Hepatic stellate cell (primary cell): ENCODE measurements at places on chromosomes 6 and 20.

GRCh38 chr6:34095741-34096140, 50.1 kb downstream of the GRM4 start:
- DNase-seq: no peak

DNA sequence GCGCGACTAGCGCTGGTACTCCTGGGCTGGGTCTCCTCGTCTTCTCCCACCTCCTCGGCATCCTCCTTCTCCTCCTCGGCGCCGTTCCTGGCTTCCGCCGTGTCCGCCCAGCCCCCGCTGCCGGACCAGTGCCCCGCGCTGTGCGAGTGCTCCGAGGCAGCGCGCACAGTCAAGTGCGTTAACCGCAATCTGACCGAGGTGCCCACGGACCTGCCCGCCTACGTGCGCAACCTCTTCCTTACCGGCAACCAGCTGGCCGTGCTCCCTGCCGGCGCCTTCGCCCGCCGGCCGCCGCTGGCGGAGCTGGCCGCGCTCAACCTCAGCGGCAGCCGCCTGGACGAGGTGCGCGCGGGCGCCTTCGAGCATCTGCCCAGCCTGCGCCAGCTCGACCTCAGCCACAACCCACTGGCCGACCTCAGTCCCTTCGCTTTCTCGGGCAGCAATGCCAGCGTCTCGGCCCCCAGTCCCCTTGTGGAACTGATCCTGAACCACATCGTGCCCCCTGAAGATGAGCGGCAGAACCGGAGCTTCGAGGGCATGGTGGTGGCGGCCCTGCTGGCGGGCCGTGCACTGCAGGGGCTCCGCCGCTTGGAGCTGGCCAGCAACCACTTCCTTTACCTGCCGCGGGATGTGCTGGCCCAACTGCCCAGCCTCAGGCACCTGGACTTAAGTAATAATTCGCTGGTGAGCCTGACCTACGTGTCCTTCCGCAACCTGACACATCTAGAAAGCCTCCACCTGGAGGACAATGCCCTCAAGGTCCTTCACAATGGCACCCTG, 1.6 kb downstream of the TPBG start:
- peak; percentile 23 for DNase-seq

DNA sequence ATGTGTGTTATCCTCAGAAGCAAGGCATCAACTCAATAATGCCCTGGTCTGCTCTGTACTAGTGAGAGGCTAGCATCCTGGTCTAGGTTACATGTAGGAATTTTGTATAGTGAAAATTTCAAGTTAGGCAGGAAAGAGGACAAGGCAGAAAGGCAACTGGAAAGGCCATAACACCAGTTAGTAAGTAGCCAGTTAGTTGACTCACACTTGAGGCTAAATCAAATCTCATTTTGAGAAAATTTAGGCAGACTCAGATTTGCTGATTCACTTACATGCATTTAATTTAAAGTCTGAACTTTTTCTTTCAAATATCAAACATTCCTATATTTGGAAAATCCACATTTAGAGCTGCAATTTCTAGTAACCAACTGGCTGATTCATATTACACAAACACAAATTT, 184.5 kb upstream of the TCF21 start:
- DNase-seq: no peak

- peak; percentile 70 for DNase-seq
Observed at GRCh38 chr20:63102721-63103375, 96.1 kb upstream of the BHLHE23 start.

- no peak for DNase-seq
Observed at GRCh38 chr6:101935732-101936131, 542.2 kb downstream of the GRIK2 start.

GRCh38 chr6:87155842-87156815, 764 bp downstream of the ZNF292 start:
- DNase-seq: peak; percentile 35

- DNase-seq: no peak
Observed at GRCh38 chr20:62949153-62949821, 3.2 kb upstream of the SLC17A9 start.

DNA sequence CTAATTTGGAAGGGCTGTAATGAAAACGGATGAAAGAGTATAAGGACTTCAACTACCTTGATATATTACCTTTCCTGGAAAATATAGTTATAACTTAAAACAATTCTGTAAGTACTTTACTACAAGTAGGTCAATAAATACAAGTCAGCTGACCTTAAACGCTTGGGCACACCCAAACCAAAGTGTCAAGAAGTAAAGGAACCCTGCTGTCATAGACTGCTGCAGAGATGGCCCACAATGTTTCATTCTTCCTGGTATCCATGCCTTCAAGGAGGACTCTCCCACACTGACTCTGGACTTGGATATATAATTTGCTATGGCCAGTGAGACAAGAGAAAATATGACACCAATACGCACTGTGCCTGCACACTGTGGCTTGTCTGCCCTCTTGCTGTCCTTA, 132.0 kb downstream of the LAMP5 start:
- no peak for DNase-seq

- DNase-seq: no peak
Observed at GRCh38 chr6:41470029-41470330, 76.2 kb upstream of the FOXP4 start.

- DNase-seq: no peak
Observed at GRCh38 chr6:88840796-88841539, 122.5 kb downstream of the RNGTT start.

DNA sequence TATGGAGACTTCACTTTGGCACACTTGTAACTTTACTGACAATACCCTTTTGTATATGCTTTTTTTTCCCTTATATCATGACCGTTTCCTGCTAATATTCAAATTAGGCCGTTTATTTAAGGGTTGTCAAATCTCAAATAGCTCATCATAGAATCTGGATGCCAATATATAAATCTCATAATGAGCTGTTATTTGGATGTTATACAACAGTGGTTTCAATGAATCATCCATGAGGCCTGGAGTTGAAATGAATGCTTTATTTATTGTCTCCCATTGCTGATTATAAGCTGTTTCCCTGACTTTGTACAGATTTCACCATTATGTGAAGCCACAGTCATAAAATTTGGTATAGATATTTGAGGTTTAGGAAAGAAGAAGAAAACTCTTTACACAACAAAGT, 256.1 kb downstream of the PLCB1 start:
- DNase-seq: no peak

DNA sequence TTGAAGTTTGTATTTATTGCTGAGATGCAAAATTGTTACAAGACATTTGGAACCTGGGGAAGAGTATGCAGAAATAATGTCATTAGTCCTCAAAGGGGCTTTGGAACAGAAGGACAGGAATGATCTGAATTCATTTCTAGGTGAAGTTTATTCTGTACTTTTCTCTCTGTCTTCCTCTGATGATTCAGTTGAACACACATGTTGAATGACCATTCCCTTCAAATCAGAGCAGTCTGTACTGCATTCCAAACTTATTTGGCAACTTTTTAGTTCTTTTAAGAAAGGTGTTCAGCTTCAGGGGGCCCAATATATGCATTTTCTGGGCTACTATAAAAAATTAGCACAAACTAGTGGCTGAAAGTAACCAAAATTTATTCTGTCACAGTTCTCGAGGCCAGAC, 213.9 kb upstream of the LAMP5 start:
- DNase-seq: no peak

- DNase-seq: no peak
Observed at GRCh38 chr6:142631517-142632385, 313.2 kb downstream of the HIVEP2 start.

DNA sequence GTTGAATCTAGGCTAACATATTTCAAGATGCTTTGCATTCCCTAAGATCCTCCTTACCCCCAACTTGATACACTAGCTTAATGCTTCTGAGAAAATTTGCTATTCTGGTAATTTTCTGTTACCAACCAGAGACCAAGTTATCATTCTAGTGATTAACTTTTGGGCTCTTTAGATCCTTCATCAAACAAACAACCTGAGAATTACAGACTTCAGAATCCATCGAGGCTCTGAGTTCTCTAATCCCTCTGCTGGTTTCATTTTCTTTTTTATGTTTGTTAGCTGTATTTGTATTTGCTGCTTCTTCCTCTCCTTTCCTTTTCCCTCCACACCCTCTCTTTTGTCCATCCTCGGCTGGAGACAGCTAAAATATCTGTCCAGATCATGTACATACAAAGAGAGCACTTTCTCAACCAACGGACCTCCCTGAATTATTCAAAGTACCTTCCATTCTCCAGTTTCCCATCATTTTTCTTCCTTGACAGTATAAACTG, 98.7 kb upstream of the RIPOR2 start:
- no peak for DNase-seq

- no peak for DNase-seq
Observed at GRCh38 chr6:99378636-99379035, 15.4 kb downstream of the COQ3 start.

- DNase-seq: no peak
Observed at GRCh38 chr6:111922454-111923297, 49.4 kb upstream of the FYN start.

DNA sequence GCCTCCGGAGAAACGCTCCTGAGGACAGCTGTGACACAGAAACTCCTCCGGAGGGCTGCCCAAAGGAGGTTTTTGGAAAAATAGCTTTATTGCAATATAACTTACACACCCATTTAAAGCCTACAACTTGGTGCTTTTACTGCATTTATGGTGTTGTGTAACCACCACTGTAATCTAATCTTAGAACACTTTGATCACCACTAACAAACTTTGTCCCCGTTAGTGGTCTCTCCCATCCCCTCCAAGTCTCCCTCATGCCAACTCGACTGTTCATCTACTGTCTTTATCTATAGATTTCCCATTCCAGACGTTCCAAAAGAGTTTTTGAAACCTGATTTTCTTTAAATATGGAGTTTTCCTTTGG, 62.8 kb downstream of the SYNJ2 start:
- no peak for DNase-seq

- no peak for DNase-seq
Observed at GRCh38 chr20:55596431-55596830, 408.9 kb downstream of the CBLN4 start.

GRCh38 chr6:158293122-158293521, 19.1 kb upstream of the TULP4 start:
- DNase-seq: no peak

GRCh38 chr20:36010076-36010475, 41.7 kb downstream of the CNBD2 start:
- no peak for DNase-seq

DNA sequence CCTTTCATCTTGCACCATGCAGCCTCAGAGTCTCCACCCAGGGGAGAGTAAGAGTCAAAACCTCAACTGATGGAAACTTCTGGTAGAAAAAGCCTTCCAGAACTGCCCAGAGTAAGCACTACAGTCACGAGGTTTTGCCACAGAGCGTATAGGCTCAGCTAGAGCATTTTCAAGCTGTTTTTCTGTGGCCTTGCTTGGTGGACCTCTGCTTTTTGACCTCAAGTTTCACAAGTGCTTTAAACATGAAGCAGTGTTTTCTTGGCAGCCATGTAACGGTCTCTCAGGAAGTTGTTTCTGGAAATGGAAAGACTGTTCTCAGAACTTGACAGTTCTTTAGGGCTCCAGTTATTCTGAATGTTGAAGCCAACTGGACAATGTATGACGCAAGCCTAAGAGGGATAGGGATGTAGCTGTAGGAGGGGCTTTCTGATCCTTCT, 146.5 kb downstream of the ZDHHC14 start:
- no peak for DNase-seq

DNA sequence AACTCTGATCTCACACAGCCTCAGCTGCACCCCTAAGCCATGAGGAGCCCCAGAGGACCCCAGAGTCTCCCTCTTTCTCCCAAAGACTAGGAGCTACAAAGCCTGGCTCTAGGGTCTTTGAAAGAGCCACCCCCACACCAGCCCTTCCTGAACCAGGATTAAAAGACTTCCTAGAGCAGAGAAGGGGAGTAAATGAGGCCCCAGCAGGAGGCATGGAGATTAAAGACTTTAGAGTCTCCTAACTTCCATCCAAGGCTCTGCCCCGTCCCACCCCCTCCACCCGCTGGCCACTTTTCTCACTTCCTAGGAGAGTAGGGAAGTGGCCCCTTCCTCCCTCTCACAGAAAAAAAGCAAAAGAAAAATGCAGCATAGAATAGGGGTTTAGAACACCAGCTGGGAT, 1.7 kb downstream of the PREX1 start:
- no peak for DNase-seq

- no peak for DNase-seq
Observed at GRCh38 chr6:89385156-89385667, 26.9 kb downstream of the RRAGD start.

- no peak for DNase-seq
Observed at GRCh38 chr6:82085701-82086100, 161.8 kb downstream of the IBTK start.

- DNase-seq: no peak
Observed at GRCh38 chr6:36936824-36937223, 17.7 kb upstream of the PI16 start.

GRCh38 chr6:128098000-128098581, 197.2 kb upstream of the THEMIS start:
- no peak for DNase-seq

GRCh38 chr6:28922821-28923317, 916 bp downstream of the TRIM27 start:
- DNase-seq: peak; percentile 26

DNA sequence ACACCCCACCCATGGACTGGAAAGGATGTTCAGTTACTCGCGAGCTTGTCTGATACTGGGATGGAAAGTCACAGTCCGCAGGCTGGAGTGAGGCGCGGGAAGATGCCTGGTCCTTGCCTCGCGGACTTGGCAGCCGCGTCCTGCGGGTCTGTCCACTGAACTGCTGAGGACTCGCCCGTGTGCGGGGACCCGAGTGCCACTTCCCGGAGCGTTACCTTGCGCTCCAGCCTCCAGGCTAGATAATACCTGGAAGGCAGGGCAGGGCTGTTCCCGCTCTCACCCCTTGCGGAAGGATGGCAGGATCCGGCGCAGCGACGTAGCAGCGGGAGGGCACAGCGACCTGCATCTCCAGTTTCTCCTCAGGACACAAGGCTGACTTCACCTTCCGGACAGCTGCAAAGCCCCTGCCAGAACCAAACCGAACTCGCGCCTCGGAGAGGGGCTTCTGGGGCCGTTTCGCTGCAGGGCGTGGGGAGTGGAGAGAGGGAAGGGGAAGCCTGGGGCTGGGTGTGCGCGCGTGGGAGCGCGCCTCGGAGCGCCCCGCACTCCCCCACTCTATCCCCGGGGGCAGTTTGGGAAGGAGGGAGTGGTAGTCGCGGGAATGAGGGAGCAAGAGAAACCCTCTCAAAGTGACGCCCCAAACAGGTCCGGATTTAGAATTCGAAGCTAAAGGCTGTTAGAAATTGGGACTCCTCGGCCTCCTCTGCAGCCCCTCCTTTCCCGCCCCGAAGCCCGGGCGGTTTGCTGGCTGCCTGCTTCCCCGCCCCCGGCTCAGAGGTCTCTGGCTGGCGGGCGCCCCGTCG, at the start of gene KCNQ5:
KCNQ5 (plus strand) TSS at position 774 of the 803 bp plus-strand sequence.
- peak; percentile 43 for DNase-seq
